ENCODE measurements at places on chromosomes 11 and 22. TPM values are rescaled to one million over a fixed set of nuclear protein-coding genes. Genes with fewer than 3 reads are reported as not detected.

The NDUFC2 gene
- total RNA-seq, result 179 TPM

The C11orf16 gene
- not detected for total RNA-seq

The TTLL1 gene
- 25.8 TPM for total RNA-seq

The ACRV1 gene
- not detected for total RNA-seq

The KLHL35 gene
- total RNA-seq, result 0.41 TPM

The DEUP1 gene
- not detected for total RNA-seq

The SLC37A4 gene
- 6.0 TPM for total RNA-seq

The TRIM48 gene
- total RNA-seq, result not detected

The CCDC73 gene
- not detected for total RNA-seq

The MMP8 gene
- not detected for total RNA-seq

The GTF2H1 gene
- total RNA-seq, result 121 TPM

The SLC22A9 gene
- total RNA-seq, result not detected

The SEPTIN5 gene
- total RNA-seq, result 13.3 TPM

The HSPB2 gene
- total RNA-seq, result not detected

The SLC22A25 gene
- total RNA-seq, result not detected

The INSC gene
- total RNA-seq, result not detected

- peaks cover 48% of the 10 kb centered on the region for H3K4me1 ChIP-seq
- no peak overlapping the region for H3K4me3 ChIP-seq
- no peak for DNase-seq
- peaks cover 6% of the 10 kb centered on the region for H3K36me3 ChIP-seq
Measured at GRCh38 chr11:111734954-111735261, 31.3 kb downstream of the PPP2R1B start.

DNA sequence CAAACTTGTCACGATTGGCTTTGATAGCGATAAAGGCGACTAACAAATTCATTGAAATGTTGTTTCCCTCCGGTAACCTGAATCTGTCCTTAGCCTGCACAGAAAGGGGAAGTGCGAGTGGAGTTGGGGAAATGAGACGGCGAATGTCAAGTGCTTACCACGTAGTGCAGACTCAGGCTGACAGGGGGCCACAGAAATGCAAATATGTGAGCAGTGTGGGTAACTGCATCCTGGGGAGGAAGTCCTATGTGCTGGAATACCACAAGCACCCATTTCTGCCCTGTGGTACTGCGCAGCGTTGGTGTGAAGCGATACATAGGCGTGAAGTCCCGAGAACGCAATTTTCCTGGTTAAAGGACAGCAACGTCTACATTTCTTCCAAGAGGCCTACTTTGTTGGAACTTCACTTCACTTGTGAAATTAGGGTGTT is 869 bp upstream of the EIF4ENIF1 start:
- H3K4me3 ChIP-seq, result peak overlapping the region; percentile 88
- peaks cover 12% of the 10 kb centered on the region for H3K4me1 ChIP-seq
- DNase-seq, result peak; percentile 64

DNA sequence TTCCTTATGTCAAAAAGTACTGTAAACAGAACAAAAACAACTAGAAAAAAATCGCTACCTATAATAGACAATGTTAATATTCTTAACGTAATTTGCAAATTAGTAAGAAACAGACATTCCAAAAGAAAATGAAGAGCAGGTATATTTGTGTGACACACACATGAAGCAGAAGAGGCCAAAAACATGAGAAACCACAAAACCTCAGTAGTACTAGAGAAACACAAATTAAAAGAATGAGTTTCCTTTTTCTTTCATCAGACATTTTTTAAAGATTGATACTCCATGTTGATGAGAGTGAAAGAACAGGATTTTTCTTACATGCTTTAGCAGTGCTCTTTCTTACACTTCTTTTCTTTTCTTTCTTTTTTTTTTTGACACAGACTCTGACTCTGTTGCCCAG is 34.2 kb upstream of the PCF11 start:
- no peaks in the 10 kb centered on the region for H3K36me3 ChIP-seq
- H3K27ac ChIP-seq, result no peak overlapping the region
- no peak overlapping the region for H3K4me3 ChIP-seq
- DNase-seq, result no peak
- H3K4me1 ChIP-seq, result no peaks in the 10 kb centered on the region
- H3K27me3 ChIP-seq, result no peaks in the 10 kb centered on the region

DNA sequence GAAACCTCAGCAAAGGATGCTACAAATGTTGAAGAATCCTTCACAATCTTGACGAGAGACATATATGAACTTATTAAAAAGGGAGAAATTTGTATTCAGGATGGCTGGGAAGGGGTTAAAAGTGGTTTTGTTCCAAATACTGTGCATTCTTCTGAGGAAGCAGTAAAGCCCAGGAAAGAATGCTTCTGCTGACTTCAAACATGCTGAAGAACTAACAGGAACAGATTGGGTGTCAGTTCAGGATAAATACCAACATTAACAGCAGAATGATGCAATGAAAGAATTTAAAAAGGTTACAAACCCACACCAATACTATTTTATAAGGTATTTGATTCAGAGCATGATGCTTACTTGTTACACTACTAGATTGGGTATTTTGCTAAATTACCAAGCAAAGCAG is 33.9 kb downstream of the RAB39A start:
- no peaks in the 10 kb centered on the region for H3K27me3 ChIP-seq
- H3K36me3 ChIP-seq, result no peaks in the 10 kb centered on the region
- H3K27ac ChIP-seq, result no peak overlapping the region
- no peak overlapping the region for H3K4me3 ChIP-seq

- H3K36me3 ChIP-seq, result no peaks in the 10 kb centered on the region
- H3K4me3 ChIP-seq, result no peak overlapping the region
- DNase-seq, result no peak
- H3K27me3 ChIP-seq, result peaks cover 49% of the 10 kb centered on the region
Measured at GRCh38 chr11:64967375-64967774, 4.5 kb downstream of the MAJIN start.

DNA sequence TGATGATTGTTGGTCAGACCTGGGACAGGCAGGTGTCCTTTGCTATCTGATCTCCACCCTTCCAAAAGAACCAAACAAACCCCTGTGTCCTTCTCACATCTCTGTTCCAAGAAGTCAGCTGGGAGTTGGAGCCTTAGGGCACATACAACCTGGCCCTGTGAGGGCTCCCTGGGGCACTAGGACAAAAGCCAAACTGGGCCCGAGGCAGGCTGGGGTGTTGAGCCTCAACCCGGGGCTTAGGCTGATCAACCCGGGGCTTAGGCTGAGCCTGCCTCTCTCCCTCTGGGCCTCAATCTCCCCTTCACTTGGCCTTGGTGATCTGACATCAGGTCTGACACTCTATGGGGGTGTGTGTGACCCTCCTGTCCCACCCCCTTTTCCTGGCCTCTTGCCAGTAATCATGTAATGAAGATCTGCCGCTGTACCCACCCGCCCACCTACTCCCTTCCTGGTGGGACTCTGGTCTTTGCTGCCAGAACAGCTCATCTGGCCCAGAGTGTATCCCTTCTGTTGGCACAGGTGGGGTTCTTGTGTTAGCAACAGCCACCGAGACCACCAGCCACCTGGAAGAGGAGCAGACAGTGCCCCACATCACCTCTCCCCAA is 22.8 kb upstream of the UVRAG start:
- H3K27ac ChIP-seq, result no peak overlapping the region
- no peak overlapping the region for H3K4me3 ChIP-seq
- H3K27me3 ChIP-seq, result no peaks in the 10 kb centered on the region
- no peaks in the 10 kb centered on the region for H3K36me3 ChIP-seq

- H3K4me1 ChIP-seq, result peaks cover 57% of the 10 kb centered on the region
- no peaks in the 10 kb centered on the region for H3K27me3 ChIP-seq
- no peak overlapping the region for H3K27ac ChIP-seq
Measured at GRCh38 chr11:94788396-94788795, 20.2 kb downstream of the AMOTL1 start.

DNA sequence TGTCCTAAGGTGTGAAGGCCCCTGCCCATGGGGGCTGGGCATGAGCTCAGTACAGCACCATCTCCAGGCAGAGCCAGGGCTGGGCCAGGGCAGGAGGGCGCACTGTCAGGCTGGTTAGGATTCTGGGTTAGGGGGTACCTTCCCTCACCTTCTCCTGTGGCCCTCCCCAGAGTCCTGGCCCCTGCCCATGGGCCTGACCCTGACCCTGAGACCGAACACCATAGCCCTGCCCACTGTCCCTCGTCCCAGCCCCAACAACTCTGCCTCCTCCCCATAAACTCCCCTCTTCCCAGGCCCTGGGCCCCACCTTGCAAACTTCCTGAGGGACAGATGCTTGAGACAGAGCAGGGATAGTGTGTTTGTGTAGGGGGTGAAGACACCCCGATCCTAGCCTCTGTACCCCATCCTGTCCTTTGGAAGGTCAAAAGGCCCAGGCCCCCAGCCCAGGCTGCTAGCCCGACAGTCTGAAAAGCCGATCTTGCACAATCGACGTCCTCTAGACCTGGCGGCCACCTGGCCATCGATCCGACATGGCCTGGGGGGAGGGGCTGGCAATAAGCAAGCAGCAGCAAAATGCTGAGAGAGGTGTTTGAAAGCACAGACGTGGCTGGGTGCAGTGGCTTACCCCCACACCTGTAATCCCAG is 2.7 kb upstream of the TMPRSS6 start:
- no peaks in the 10 kb centered on the region for H3K36me3 ChIP-seq
- H3K4me3 ChIP-seq, result no peak overlapping the region
- no peak for DNase-seq
- H3K27me3 ChIP-seq, result peaks cover 21% of the 10 kb centered on the region

DNA sequence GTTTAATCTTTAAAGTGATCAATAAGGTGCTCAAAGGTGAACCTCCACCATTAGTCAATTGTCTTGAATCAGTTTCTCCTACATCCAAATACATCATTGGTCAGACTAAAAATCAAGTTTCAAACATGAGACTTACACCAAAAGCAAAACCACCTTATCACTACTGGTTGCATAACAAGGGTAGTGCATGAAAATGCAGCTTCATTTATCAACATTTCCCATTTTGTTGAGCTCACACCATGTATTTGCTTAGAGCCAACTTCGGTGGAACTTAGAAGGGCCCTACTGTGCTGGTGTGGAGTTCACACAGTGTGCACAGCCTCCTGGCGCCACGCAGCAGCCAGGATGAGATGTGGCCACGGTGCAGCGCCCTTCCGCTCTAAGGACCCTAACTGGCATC is 23.1 kb upstream of the PHLDA2 start:
- H3K4me3 ChIP-seq, result no peak overlapping the region
- H3K4me1 ChIP-seq, result peaks cover 41% of the 10 kb centered on the region
- H3K27ac ChIP-seq, result peak overlapping the region; percentile 81
- DNase-seq, result no peak

- no peak overlapping the region for H3K27ac ChIP-seq
- no peaks in the 10 kb centered on the region for H3K4me1 ChIP-seq
- H3K36me3 ChIP-seq, result no peaks in the 10 kb centered on the region
- no peaks in the 10 kb centered on the region for H3K27me3 ChIP-seq
Measured at GRCh38 chr11:123494195-123495050, 64.4 kb downstream of the GRAMD1B start.

DNA sequence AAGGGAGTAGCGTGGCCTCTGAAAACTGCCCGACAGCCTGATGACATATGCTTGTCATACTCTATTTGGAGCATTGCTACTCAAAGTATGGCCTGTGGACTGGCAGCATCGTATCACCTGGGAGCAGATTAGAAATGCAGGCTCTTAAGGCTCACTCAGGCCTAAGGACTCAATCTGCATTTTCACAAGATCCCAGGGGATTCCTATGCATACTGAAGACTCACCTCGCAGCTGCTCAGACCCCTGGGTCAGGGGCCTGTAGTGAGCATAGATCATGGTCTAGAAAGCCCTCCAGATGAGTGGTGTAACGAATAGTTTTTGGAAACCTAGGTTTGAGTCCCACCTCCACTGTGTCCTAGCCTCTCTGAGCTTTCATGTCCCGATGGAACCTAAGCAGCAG is 126.3 kb downstream of the FEZ1 start:
- H3K27me3 ChIP-seq, result no peaks in the 10 kb centered on the region
- no peak overlapping the region for H3K27ac ChIP-seq
- H3K36me3 ChIP-seq, result no peaks in the 10 kb centered on the region
- no peak for DNase-seq

DNA sequence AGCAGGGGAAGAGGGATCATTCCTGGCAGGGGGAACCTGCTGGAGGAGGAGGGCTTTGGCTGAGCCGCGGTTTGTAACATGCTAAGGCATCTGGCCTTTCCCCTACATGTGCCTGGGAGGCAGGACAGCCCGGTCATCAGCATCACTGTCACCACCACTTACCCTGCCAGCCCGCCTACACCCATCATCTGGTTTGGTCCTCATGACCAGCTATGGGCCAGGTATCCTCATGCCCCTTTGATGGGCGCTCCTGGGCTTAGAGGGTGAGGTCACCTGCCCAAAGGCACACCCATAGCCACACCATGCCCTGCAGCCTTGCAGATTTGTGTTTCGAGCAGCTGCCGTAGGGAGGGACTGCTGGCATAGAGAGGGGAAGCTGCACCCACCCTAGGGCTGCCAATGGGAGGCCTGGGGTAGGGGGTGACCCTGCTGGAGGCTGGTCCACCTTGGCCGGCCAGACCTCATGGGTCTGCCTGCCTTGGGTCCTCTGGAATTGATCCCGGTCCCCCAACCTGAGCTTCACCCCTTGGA is 2.6 kb downstream of the MRGPRF start:
- H3K36me3 ChIP-seq, result peaks cover 22% of the 10 kb centered on the region
- peak overlapping the region; percentile 12 for H3K4me3 ChIP-seq
- no peaks in the 10 kb centered on the region for H3K27me3 ChIP-seq
- H3K4me1 ChIP-seq, result peaks cover 83% of the 10 kb centered on the region
- peak overlapping the region; percentile 97 for H3K27ac ChIP-seq
- no peak for DNase-seq

DNA sequence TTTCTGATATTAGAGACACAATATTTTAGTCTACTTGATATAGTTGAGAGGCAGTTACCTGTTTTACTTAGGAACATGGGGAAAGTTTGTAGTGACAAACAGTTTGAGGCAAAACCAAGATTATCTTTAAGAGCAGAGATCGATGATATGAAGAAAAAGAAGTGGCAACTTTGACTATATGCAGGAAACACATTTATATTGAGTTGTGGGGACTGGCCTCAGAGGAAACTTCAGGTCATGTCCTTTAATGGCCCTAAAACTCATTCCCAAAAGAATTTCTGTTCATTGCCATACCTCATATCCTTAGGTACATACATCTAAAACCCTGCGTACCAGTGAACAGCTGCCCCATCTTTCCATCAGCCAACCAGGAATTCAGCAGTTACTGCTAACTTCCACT is 4.5 kb downstream of the HBG1 start:
- H3K27ac ChIP-seq, result no peak overlapping the region
- H3K27me3 ChIP-seq, result peaks cover 21% of the 10 kb centered on the region
- no peaks in the 10 kb centered on the region for H3K4me1 ChIP-seq
- no peak for DNase-seq
- H3K36me3 ChIP-seq, result no peaks in the 10 kb centered on the region

GRCh38 chr11:94924612-94925011 is 48.7 kb downstream of the CWC15 start:
- no peaks in the 10 kb centered on the region for H3K27me3 ChIP-seq
- H3K27ac ChIP-seq, result no peak overlapping the region
- no peaks in the 10 kb centered on the region for H3K36me3 ChIP-seq
- H3K4me1 ChIP-seq, result peaks cover 10% of the 10 kb centered on the region
- DNase-seq, result no peak

DNA sequence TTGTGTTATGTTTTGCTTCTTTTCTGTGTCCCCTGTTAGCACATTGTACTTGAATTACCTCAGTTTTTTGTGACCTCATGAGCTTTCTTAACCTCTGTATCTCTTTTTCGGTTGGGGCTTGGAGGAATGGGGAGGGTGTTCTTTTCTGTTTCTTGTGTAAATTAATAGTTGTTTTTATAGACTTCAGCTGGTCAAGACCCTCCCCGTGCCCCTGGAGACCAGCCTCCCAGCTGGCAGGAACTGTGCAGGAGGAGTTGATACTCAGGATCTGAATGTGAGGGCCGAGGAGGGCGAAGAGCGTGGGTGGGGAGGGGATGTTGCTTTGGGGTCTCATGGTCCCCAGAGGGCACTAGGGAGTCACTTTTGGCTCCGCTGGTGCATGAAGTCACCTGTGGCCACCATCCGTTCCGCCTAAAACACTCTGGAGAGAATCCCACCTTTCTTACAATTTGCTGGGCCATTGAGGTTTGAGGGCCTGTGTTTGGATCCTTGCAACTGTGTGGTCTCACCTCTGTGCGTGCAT is 44.3 kb upstream of the NNMT start:
- H3K36me3 ChIP-seq, result no peaks in the 10 kb centered on the region
- no peak overlapping the region for H3K4me3 ChIP-seq
- DNase-seq, result no peak
- no peak overlapping the region for H3K27ac ChIP-seq
